GOT3 (cell line): ENCODE measurements at places on chromosomes 2 and 18.

DNA sequence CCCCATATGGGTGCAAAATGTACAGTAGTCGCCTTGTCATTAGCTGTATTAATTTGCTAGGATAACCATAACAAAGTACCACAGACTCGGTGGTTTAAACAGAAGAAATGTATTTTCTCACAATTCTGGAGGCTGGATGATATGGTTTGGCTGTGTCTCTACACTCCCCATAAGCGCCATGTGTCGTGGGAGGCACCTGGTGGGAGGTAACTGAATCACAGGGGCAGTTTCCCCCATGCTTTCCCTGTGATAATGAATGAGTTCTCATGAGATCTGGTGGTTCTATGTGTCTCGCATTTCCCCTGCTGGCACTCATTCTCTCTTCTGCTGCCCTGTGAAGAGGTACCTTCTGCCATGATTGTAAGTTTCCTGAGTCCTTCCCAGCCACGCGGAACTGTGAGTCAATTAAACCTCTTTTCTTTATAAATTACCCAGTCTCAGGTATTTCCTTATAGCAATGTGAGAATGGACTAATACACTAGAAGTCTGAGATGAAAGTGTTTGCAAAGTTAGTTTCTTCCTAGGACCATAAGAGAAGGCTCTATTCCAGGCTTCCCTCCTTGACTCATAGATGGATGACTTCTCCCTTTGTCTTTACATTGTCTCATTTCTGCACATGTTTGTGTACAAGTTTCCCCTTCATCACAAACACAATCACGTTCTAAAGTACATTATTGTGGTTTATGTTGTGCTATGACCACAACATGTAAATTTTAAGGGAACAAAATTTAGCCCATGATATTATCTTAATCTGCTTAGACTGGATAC lies 1442.6 kb downstream of the SUCLG1 start:
- no peak for DNase-seq

GRCh38 chr2:70919672-70920366 lies 15.9 kb upstream of the ATP6V1B1 start:
- DNase-seq = peak; percentile 41

DNA sequence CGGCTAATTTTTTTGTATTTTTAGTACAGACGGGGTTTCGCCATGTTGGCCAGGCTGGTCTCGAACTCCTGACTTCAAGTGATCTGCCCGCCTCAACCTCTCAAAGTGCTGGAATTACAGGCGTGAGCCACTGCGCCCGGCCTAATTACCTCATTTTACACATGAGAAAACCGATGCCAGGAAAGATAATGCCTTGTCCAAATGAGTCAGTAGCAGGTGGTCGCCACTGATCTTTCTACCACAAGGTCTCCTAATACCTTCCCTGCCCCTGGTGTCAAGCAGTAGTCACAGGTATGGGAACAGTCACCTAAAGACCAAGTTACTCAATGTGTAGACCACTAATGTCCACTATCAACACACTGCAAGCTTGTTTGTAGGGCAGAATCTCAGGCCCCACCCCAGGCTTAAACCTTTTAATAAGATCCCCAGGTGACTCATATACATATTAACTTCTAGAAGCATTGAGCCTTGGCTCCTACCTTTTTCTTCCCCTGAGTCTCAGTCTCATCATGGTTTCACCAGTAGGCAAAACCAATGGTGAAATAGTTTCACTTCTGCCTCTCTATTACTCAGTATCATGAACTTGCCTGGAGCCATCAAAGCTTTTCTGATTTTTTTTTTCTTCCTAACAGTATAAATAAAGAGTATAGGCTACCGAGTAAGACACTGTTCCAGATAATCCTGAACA lies 6.9 kb upstream of the EPB41L5 start:
- no peak for DNase-seq

DNA sequence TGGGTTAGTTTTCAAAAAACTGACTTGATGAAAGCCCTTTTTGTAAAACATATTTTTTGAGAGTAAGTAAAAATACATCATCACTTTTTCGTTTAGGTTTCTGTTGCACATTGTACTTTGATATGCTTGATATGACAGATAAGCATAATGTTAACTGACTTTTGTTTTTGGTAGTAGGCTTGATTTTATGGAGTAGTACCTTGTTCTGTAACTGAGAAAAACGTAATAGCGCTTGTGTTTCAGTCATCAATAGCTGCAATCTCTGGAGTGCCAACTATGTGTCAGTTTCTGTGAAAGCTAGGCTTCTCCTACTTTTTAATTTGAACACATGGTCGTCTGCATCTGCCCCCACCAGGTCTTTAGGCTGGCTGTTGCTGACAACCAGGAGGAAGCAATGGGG lies 1.3 kb downstream of the LCLAT1 start:
- DNase-seq = no peak

DNA sequence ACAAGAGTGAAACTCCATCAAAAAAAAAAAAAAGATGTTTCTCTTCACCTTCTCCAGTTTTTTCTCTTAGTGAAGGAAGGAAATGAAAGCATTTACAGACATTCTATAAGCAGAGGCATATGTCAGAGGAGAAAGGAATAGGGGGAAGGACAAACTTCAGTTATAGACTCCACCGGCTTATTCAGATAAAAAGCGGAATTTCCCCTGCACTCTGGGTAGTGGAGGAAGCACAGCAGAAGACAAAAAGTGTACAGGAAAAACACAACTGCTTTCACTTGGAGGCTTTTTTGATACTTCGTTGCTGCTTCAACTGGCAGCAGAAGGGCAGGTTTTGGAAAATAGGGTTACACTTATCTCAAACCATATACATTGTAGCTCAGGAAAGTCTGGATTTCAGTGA lies 3.2 kb upstream of the MGAT4A start:
- no peak for DNase-seq

GRCh38 chr2:127621981-127622431 lies 23.9 kb upstream of the GPR17 start:
- DNase-seq = no peak

- DNase-seq = no peak
Measured at GRCh38 chr2:138454761-138455160, 46.8 kb upstream of the SPOPL start.
